Dorsolateral prefrontal cortex (tissue), 122 donors: ENCODE measurements at places on chromosomes 6 and 20. TPM values are rescaled to one million over a fixed set of nuclear protein-coding genes. Genes with fewer than 3 reads are reported as not detected.

HRH3 gene
- 3.7 TPM for total RNA-seq

SLPI gene
- total RNA-seq: 1.8 TPM

SCRT2 gene
- total RNA-seq: 2.6 TPM

FAM217A gene
- not detected for total RNA-seq

SHLD1 gene
- 7.2 TPM for total RNA-seq

PREX1 gene
- 161 TPM for total RNA-seq

EFCAB8 gene
- total RNA-seq: not detected

THBD gene
- 2.7 TPM for total RNA-seq

DEFB123 gene
- not detected for total RNA-seq

ENPP1 gene
- 1.3 TPM for total RNA-seq

TMEM244 gene
- not detected for total RNA-seq

BPIFA1 gene
- total RNA-seq: not detected

NUS1 gene
- total RNA-seq: 23.9 TPM

TNFRSF6B gene
- total RNA-seq: 11.4 TPM

MRAP2 gene
- total RNA-seq: 30.7 TPM

PLEKHG1 gene
- total RNA-seq: 29.8 TPM

SLC22A3 gene
- 3.5 TPM for total RNA-seq

FOXA2 gene
- not detected for total RNA-seq

TRERF1 gene
- 13.6 TPM for total RNA-seq

SIM1 gene
- total RNA-seq: not detected

TTBK1 gene
- total RNA-seq: 68.0 TPM

ADGRB3 gene
- total RNA-seq: 117 TPM

ARFGEF3 gene
- 76.1 TPM for total RNA-seq

DNMT3B gene
- 1.9 TPM for total RNA-seq

MCHR2 gene
- total RNA-seq: 5.3 TPM

VSX1 gene
- 2.9 TPM for total RNA-seq

ZSCAN9 gene
- total RNA-seq: 20.1 TPM

RIPOR2 gene
- total RNA-seq: 33.0 TPM

RPS6KA2 gene
- total RNA-seq: 69.7 TPM

SLC17A9 gene
- total RNA-seq: 1.5 TPM

MEP1A gene
- total RNA-seq: not detected

OOEP gene
- total RNA-seq: not detected

RAET1G gene
- total RNA-seq: not detected

CALHM6 gene
- total RNA-seq: 3.5 TPM

UNC5CL gene
- 1.7 TPM for total RNA-seq

EPB41L2 gene
- 295 TPM for total RNA-seq

DCDC2 gene
- 1.8 TPM for total RNA-seq

THEMIS gene
- 8.4 TPM for total RNA-seq

CFB gene
- total RNA-seq: 16.5 TPM

SIRPD gene
- total RNA-seq: not detected

C6orf15 gene
- not detected for total RNA-seq

SRSF6 gene
- 94.1 TPM for total RNA-seq

GNAS-AS1 gene
- 1.2 TPM for total RNA-seq

TAF8 gene
- total RNA-seq: 32.3 TPM

VNN1 gene
- 0.45 TPM for total RNA-seq

KCNQ5 gene
- 102 TPM for total RNA-seq

FAM162B gene
- total RNA-seq: 12.8 TPM

APMAP gene
- total RNA-seq: 97.4 TPM

KCNK5 gene
- total RNA-seq: 0.22 TPM

GSTA3 gene
- not detected for total RNA-seq

EMILIN3 gene
- 6.7 TPM for total RNA-seq

DBNDD2 gene
- 143 TPM for total RNA-seq

FAM83D gene
- total RNA-seq: 1.5 TPM

OPRL1 gene
- 16.7 TPM for total RNA-seq
